Activated T-cell treated with anti-CD3 and anti-CD28 coated beads for 48 hours (primary cell): ENCODE measurements at places on chromosomes 2 and 18.
A peak's percentile ranks its signal among the peaks of the same experiment; 100 is the strongest.

DNA sequence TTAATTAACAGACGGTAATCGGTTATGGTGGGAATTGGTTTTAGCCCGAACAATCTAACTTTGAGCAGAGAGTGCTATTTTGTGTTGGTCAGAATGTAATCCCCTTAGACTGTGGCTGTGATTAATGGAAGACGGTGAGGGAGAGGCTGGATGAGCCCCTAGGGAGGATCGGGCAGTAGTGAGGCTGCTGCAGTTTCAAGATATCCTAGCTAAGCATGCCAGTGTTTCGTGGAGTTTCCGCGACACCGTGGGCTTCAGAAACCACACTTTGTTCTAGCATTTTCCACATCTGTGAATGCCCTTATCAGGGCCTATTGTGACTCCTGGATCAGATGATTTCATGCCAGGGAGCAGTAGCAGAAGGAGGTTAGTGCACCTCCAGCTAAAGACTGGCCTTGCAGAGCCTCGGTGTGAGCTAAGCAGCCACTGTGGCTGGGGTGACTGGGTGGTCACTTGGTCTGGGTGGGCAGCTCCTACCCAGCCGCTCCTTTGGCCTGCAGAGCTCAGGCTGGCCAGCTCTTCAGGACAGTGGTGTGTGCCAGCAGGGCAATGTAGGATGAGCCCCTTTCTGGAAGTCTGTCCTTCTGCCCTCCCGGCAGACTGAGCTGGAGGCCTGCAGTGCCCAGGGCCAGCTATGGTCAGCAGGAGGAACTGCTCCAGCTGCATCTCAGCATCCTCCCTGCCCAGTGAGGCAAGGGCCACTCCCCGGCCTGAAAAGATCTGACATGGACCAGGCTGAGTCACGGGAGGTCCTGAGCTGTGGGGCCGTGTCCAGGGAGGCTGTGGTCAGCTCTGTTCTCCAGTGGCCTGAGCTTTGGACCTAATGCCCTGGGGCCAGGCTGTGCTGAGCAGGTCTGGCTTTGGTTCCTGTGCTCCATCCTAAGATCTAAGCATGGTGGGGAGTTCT, 142.6 kb upstream of the GPC1 start:
- no peak for DNase-seq

GRCh38 chr2:17912266-17912691, 33.8 kb downstream of the KCNS3 start:
- DNase-seq: no peak

DNA sequence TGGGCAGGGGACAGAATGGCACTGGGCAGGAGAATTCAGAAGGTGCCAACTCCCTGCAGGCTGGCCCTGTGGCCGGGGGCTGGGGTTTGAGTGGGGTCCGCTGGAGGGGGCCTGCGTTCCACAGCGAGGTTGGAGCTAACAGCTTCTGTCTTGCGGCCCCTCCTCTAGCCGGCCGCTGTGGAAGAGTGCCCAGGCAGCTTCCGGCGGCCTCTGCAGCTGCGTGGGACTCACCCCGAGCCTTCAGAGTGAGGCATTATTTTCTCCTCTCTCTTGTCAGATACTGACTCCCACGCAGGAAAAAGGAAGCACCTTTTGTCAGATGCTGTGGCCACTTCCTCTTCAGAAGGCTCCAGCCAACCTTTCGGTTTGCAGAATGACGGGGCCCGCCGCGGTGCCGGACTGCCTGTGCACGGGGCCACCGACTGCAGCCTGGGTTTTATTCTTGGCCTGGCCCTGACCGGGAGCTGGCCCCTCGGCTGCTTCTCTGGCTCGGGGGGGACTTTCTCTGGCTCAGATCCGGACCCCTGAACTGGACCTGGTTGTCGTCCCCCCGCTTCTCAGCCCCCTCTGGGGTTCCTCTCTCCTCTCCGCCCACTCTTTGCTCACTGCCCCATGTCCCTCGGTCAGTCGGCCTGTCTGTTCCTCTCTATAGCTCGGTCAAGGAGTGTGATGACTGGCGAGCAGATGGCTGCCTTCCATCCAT, 40.1 kb downstream of the ARHGAP25 start:
- DNase-seq: peak; percentile 60

- no peak for DNase-seq
Measured at GRCh38 chr18:23523429-23524212, 20.3 kb downstream of the RMC1 start.

DNA sequence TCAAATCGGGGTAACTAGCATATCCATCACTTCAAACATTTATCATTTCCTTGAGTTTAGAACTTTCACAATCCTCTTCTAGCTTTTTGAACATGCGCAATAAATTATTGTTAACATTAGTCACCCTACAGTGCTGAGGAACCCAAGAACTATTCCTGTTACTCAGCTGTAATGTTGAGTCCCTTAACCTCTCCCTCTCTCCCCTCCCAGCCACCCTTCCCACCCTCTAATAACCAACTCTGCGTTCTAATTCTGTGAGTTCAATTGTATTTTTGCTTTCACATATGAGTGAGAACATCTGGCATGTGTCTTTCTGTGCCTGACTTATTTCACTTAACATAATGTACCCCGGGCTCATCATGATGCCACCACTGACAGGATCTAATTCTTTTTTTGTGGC, 78.6 kb upstream of the RANBP2 start:
- DNase-seq: no peak

GRCh38 chr2:230410861-230411569, 5.0 kb upstream of the SP100 start:
- DNase-seq: no peak

DNA sequence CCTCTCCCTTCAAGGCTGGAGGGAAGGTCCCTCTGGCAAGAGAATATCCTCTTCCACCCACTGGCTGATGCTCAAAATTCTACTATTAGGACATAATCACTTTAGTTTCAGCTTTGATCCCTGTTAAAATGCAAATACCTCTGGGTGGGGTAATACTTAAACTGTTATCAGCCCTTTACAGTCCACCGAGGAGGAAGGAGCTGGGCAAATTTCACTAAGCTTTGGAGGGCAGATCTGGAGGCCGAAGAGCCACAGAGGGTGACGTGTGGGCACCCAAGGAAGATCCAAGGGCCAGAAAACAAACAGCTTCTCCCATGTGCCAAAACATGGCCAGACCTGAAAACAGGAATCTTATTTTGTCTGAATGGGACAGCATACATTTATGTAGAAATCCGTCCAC, 74.6 kb upstream of the BCL11A start:
- DNase-seq: no peak

DNA sequence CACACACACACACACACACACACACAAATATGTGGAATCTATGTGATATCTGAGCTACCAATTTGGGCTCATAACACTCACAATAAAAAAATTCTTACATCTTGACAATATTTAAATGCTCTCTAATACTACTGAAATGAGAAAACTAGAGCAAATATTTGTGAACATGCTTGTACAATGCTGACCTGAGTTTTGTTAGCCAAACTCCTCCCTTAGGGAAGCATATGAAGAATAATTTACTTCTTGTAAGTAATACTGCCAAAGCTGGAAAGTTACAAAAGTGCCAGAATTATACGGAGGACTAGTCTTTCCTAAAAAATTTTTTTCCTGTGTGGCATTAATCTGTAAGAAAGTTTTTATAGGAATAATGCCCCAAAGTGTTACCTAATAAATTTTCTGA, 18.5 kb downstream of the MBD2 start:
- DNase-seq: no peak

DNA sequence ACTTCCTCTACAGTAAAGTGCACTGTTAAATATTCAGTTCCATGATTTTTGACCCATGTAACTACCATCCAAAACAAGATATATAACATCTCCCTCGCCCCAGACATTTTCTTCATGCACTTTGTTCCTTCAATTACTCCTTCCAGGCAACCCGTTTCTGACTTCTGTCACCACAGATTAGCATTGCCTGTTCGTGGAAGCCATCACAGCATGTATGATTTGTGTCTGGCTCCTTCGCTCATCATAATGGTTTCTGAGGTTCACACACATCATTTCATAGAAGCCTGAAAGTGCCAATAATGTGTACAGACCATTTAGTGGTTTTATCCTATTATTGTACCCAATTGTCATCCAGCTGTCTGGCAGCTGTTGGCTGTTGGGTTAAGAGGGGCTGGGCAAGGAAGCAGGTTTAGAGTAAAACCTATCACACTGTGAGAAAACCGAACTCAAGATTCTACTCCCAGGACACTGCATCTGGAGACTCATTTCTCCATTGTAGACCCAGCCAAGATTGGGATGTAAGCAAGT, 16.1 kb downstream of the ARHGAP28 start:
- DNase-seq: no peak

- no peak for DNase-seq
Measured at GRCh38 chr18:49464718-49465598, 4.5 kb upstream of the DYM start.

GRCh38 chr2:4354678-4355077, 651.3 kb downstream of the DCDC2C start:
- no peak for DNase-seq

DNA sequence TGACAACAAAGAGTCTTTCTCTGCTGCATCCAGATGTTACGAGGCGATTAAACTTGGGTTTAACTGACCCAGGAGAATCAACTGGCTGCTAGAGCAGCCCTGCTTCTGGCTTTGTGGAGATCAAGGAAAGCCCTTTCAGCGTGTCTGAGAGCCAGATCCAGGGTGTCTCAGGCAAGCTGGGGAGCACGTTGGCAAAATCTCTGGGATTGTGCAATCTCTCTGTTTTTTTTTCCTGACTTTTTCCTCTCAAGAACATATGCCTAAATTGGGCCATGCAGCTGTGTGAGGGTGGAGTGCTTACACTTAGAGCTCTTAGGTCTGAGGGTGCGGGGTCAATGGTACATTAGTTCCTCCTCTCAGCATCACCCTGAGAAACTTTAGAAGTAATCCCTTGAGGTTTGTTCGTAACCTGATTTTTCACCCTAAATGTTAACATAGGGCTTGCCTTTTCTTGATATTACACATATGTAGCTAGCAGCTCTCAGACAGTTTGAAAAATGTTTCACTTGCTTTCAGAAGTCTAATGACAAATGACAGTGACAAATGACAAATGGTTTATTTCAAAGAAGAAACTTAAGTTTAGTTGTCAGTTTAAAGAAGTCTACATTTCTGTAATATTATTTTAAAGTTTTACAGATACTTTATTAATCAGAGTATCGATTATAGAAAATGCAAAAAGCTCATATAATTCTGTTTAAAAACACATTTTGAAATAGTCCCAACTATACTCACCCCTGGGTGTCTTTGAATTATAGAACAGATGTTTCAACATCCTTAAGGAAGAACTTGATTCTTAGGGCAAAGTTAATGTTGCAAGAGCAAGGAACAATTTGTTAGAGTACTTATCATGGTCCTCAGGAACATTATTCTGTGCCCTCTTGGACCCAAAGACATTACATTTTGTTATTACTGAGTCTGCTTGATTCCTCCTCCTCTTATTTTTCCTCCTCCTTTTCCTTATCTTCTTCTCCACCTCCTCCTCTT, 38.4 kb upstream of the ZSWIM2 start:
- no peak for DNase-seq

GRCh38 chr2:42510608-42511243, 16.9 kb upstream of the KCNG3 start:
- DNase-seq: no peak

GRCh38 chr2:31528823-31529222, 51.9 kb downstream of the SRD5A2 start:
- DNase-seq: no peak

GRCh38 chr18:8749492-8749891, 44.1 kb downstream of the MTCL1 start:
- DNase-seq: no peak
